Regular cardiac myocyte (primary cell): ENCODE measurements at places on chromosomes 13 and 19. TPM values are rescaled to one million over a fixed set of nuclear protein-coding genes. Genes with fewer than 3 reads are reported as not detected.

The MISP3 gene
- 0.19 and 1.4 TPM in 2 replicates for total RNA-seq

The SOX1 gene
- total RNA-seq: not detected in 2 replicates

The MAB21L1 gene
- total RNA-seq: 1.1 and 1.9 TPM in 2 replicates

The TMEM255B gene
- 0.38 and 1.1 TPM in 2 replicates for total RNA-seq

The LRRC4B gene
- total RNA-seq: 0.38 and 0.85 TPM in 2 replicates

The ZNF625 gene
- total RNA-seq: 15.9 and 18.6 TPM in 2 replicates

The ZNF560 gene
- 2.7 and 3.4 TPM in 2 replicates for total RNA-seq

The LGALS14 gene
- total RNA-seq: not detected in 2 replicates

The HSD17B14 gene
- total RNA-seq: 0.38 and 2.5 TPM in 2 replicates

The OLFM2 gene
- 2.9 and 37.5 TPM in 2 replicates for total RNA-seq

The SBK3 gene
- under 0.01 and 0.19 TPM in 2 replicates for total RNA-seq

The CSNK1A1L gene
- not detected in 2 replicates for total RNA-seq

The PRKD2 gene
- total RNA-seq: 11.3 and 18.8 TPM in 2 replicates

The SAFB2 gene
- 37.8 and 41.4 TPM in 2 replicates for total RNA-seq

The ZIC5 gene
- not detected in 2 replicates for total RNA-seq

The CCNE1 gene
- total RNA-seq: 7.6 and 14.4 TPM in 2 replicates

The ZSCAN1 gene
- not detected in 2 replicates for total RNA-seq

The ADGRE3 gene
- not detected in 2 replicates for total RNA-seq

The NALCN gene
- 27.6 and 32.8 TPM in 2 replicates for total RNA-seq

The WDR88 gene
- total RNA-seq: not detected in 2 replicates

The YJEFN3 gene
- 0.28 and 0.38 TPM in 2 replicates for total RNA-seq

The TMEM272 gene
- total RNA-seq: not detected in 2 replicates

The GJB6 gene
- total RNA-seq: not detected in 2 replicates

The PABPC3 gene
- total RNA-seq: under 0.01 TPM in 2 replicates

The S1PR4 gene
- not detected in 2 replicates for total RNA-seq

The ZNF665 gene
- total RNA-seq: 3.6 and 6.8 TPM in 2 replicates

The GJA3 gene
- total RNA-seq: 0.56 and 0.96 TPM in 2 replicates

The CD33 gene
- not detected in 2 replicates for total RNA-seq

The APLP1 gene
- total RNA-seq: 12.7 and 14.8 TPM in 2 replicates

The CLEC17A gene
- total RNA-seq: under 0.01 TPM in 2 replicates

The SIGLEC11 gene
- total RNA-seq: not detected in 2 replicates

The ZNF442 gene
- 6.3 and 12.7 TPM in 2 replicates for total RNA-seq

The ELSPBP1 gene
- not detected in 2 replicates for total RNA-seq

The ZNF264 gene
- total RNA-seq: 24.9 and 38.3 TPM in 2 replicates

The ZNF486 gene
- 4.5 and 6.7 TPM in 2 replicates for total RNA-seq

The INAFM1 gene
- 2.1 and 2.3 TPM in 2 replicates for total RNA-seq

The MIR17HG gene
- 4.8 and 5.4 TPM in 2 replicates for total RNA-seq

The TTYH1 gene
- not detected in 2 replicates for total RNA-seq

The PLIN4 gene
- 0.28 TPM in 1 of 2 replicates, not detected in the other for total RNA-seq

The URAD gene
- total RNA-seq: not detected in 2 replicates

The RNF17 gene
- 0.28 TPM in 1 of 2 replicates, not detected in the other for total RNA-seq

The ZNF709 gene
- 3.1 and 5.9 TPM in 2 replicates for total RNA-seq

The SEMA6B gene
- total RNA-seq: 0.56 and 0.58 TPM in 2 replicates

The ZNF729 gene
- under 0.01 TPM in 1 of 2 replicates, not detected in the other for total RNA-seq

The ATP4A gene
- not detected in 2 replicates for total RNA-seq

The LRCH1 gene
- 6.2 and 8.6 TPM in 2 replicates for total RNA-seq

The FAM216B gene
- total RNA-seq: not detected in 2 replicates

The PMIS2 gene
- total RNA-seq: not detected in 2 replicates

The ZNF85 gene
- 4.8 and 11.9 TPM in 2 replicates for total RNA-seq

The SYNGR4 gene
- total RNA-seq: not detected in 2 replicates

The KLK11 gene
- not detected in 2 replicates for total RNA-seq
